Suprapubic skin (tissue), 4 donors: ENCODE measurements at places on chromosomes 4 and X.

- no peak for DNase-seq
Measured at GRCh38 chr4:14669371-14669770, 332.9 kb upstream of the CPEB2 start.

- DNase-seq, result no peak
Measured at GRCh38 chrX:24483596-24483995, 18.5 kb downstream of the PDK3 start.

DNA sequence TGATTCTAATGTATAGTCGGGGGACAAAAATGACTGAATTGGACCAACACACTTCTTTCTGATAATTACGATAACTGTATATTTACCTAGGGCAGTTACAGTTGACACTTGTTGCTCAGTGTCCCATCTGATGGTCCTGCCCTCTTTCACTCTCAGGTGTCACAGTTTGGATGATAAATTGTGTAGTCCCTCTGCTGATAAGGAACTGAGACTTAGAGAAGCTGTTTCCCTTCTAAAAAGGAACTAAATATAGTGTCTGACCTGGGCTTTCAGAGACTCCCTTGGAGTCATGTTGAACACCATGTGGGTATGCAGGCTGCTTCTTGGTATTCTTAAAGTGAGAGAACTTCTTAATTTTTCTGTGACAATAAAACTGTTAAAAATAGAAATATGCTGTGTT is 23.7 kb upstream of the PNPLA4 start:
- DNase-seq, result no peak

- DNase-seq, result no peak
Measured at GRCh38 chr4:86523333-86523732, 70.8 kb upstream of the PTPN13 start.

DNA sequence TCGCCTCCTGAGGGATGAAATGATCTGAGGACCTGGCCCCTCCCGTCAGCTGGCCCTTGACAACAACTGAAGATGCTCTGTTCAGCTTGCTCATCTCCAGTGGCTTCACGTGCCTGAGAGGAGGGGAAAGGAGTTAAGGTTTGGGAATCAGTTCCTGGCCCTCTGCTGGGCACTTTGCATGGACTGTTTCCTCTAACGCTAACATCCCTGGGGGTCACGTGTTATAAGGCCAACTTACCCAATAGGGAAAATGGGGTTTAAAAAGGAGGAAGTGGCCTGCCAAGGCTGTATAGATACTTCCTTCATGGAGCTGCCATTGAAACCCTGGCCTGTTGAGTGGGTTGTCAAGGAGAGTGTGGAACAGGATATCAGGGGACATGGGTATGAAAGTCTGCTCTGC is 65.6 kb downstream of the OR13H1 start:
- no peak for DNase-seq

- DNase-seq, result no peak
Measured at GRCh38 chrX:131565909-131566308, 22.0 kb downstream of the OR13H1 start.
